ENCODE measurements at places on chromosomes 5 and 9. TPM values are rescaled to one million over a fixed set of nuclear protein-coding genes. Genes with fewer than 3 reads are reported as not detected.

GRCh38 chr9:114184071-114184470 lies 28.7 kb downstream of the COL27A1 start:
- no peak for DNase-seq

DNA sequence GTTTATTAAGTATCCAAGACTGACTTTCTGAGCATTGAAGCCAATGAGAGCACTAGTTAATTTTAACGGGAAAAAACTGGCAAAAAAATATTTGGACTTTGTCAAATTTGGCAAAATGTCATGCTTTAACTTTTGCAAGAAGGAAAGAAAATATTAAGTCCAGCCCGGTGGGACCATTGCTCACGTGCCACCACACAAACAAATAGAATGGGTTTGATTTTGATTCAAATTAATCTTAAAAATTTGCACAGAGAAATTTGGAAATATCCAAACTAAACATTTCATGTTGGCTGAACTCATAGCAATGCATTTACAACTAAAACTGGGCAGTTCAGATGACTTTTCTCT lies 302.2 kb downstream of the EBF1 start:
- DNase-seq: no peak

- DNase-seq: no peak
Observed at GRCh38 chr5:147072622-147073021, 162.2 kb upstream of the STK32A start.

DNA sequence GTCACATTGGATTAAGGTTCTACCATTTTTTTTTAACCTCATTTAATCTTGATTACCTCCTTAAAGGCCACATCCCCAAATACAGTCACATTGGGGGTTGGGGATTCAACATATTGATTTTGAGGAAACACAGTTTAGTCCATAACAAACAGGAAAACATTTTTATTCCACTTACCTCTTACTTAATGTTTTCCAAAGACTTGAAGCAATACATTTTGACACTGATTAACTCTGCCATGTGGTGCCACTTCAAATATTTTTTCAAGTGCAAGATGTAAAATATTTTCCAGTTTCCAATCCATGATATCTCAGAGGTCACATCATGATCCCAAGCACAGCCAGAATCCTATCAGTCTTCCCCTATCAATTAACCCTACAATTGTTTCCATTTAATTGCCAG lies 548.0 kb downstream of the CSNK1G3 start:
- no peak for DNase-seq

PCDHGB1 gene
- 0.36 TPM for polyA plus RNA-seq

Measured in muscle of back (tissue), 13 donors.